Stimulated activated naive B cell treated with anti-CD40 and anti-IgM and Interleukin-4, amounts not matched to agents 10 μg/mL and 1 μg/mL and 100 μg/mL, for 72 hours (primary cell): ENCODE measurements at places on chromosomes 2 and 18.

- H3K4me3 ChIP-seq, result peak overlapping the region; percentile 65
- H3K27me3 ChIP-seq, result no peaks in the 10 kb centered on the region
- DNase-seq, result no peak
- peak overlapping the region; percentile 65 for H3K27ac ChIP-seq
These were observed 85.6 kb downstream of the IKZF2 start for GRCh38 chr2:213065583-213066442.

GRCh38 chr2:40038646-40039045, 259.6 kb upstream of the THUMPD2 start:
- peaks cover 8% of the 10 kb centered on the region for H3K4me1 ChIP-seq
- no peaks in the 10 kb centered on the region for H3K36me3 ChIP-seq
- H3K27ac ChIP-seq, result no peak overlapping the region
- H3K27me3 ChIP-seq, result no peaks in the 10 kb centered on the region
- H3K4me3 ChIP-seq, result no peak overlapping the region
- DNase-seq, result no peak

GRCh38 chr2:188245230-188245629, 46.4 kb upstream of the GULP1 start:
- no peaks in the 10 kb centered on the region for H3K27me3 ChIP-seq
- no peaks in the 10 kb centered on the region for H3K4me1 ChIP-seq
- no peak overlapping the region for H3K4me3 ChIP-seq
- no peaks in the 10 kb centered on the region for H3K36me3 ChIP-seq
- no peak for DNase-seq

DNA sequence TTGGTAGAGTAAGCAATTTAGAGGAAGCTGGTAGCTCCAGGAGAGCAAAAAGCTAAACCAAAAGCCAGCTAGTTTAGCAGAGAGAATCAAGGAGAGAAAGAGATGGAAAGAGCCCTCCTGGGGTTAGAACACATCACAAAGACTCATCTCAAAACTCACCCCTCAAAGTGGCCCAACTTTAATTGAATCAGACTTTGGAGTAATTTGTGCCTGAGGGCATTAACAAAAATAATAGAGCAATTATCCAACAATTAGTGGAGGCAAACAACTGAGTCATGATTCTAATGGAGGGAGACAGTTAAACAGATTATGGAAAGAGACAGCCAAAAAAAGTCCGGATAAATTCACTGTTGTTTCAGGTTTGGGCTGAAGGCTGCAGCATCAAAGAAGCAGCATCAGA, 417.4 kb downstream of the KCNJ3 start:
- DNase-seq, result no peak
- no peaks in the 10 kb centered on the region for H3K36me3 ChIP-seq
- no peak overlapping the region for H3K4me3 ChIP-seq
- H3K4me1 ChIP-seq, result no peaks in the 10 kb centered on the region

- H3K36me3 ChIP-seq, result no peaks in the 10 kb centered on the region
- no peak overlapping the region for H3K4me3 ChIP-seq
- H3K27ac ChIP-seq, result no peak overlapping the region
- DNase-seq, result no peak
- peaks cover 10% of the 10 kb centered on the region for H3K27me3 ChIP-seq
- H3K4me1 ChIP-seq, result peaks cover 11% of the 10 kb centered on the region
These were observed 6.0 kb downstream of the CAVIN2 start for GRCh38 chr2:191840921-191841320.

- H3K4me3 ChIP-seq, result no peak overlapping the region
- no peaks in the 10 kb centered on the region for H3K4me1 ChIP-seq
- no peak overlapping the region for H3K27ac ChIP-seq
- no peak for DNase-seq
These were observed 80.3 kb upstream of the SLC35G4 start for GRCh38 chr18:11529081-11529480.

DNA sequence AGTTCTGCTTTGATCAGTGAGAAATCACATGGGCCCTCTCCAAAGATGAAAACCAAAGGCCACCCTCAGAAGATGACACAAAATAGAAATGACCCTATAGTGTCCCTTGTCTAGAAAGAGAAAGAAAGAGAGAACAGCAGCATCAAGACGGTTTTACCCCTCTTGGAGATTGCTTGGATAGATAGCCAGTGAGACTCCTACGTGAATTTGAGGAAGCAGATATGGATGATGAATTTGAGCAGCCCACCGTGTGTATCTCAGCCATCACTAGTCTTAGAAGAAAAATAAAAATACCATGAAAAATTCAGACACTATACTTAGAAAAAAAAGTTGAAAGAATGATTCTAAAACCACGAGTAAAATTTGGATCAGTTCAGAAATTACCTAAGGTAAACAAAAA, 329.1 kb upstream of the CNTNAP5 start:
- H3K4me3 ChIP-seq, result no peak overlapping the region
- no peaks in the 10 kb centered on the region for H3K4me1 ChIP-seq
- no peak overlapping the region for H3K27ac ChIP-seq
- DNase-seq, result no peak
- no peaks in the 10 kb centered on the region for H3K27me3 ChIP-seq
- H3K36me3 ChIP-seq, result no peaks in the 10 kb centered on the region

GRCh38 chr2:155633060-155633839, 699.3 kb downstream of the NR4A2 start:
- H3K4me3 ChIP-seq, result no peak overlapping the region
- H3K36me3 ChIP-seq, result no peaks in the 10 kb centered on the region
- no peak for DNase-seq
- no peaks in the 10 kb centered on the region for H3K27me3 ChIP-seq
- H3K27ac ChIP-seq, result no peak overlapping the region

DNA sequence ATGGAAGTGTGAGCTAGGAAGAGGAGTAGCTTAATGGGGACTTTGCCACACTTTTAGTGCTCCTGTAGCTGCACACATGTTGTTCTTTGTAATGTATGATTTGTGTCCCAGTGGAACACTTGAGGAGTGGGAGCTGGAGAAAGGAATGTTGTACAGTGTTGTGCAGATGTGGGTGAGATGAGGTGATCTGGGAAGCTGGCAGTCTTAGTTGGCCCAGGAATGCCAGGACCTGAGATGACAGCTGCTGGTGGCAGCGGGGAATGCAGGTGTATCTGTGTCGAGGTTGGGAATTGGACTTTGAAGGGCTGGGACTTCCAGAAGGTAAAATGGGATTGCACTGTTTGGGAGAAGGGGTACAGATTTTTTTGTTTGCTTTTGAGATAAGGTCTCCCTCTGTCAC, 23.6 kb downstream of the NEDD4L start:
- no peaks in the 10 kb centered on the region for H3K36me3 ChIP-seq
- no peak for DNase-seq
- no peak overlapping the region for H3K4me3 ChIP-seq
- H3K27me3 ChIP-seq, result no peaks in the 10 kb centered on the region
- no peak overlapping the region for H3K27ac ChIP-seq

DNA sequence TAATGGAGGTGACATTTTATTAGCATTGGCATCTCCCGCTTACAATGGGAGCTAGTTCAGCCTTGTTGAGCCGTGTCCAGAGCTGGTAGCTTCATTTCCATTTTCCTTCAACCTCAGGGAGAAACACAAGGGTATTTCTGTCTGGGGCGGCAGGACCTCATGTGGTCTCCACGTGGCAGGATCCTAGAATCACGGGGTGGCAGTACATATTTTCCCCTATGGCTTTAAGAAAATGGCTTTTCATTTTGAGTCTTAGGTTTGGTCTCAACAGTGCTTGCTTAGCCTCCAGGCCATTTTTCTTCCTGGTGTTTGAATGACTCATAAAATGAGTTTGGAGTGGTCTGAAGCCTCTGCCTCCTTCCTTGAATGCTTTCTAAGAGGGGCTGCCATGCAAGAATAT, 20.3 kb downstream of the CABLES1 start:
- no peak for DNase-seq
- H3K4me3 ChIP-seq, result no peak overlapping the region
- H3K36me3 ChIP-seq, result peaks cover 4% of the 10 kb centered on the region
- H3K4me1 ChIP-seq, result peaks cover 1% of the 10 kb centered on the region
- H3K27ac ChIP-seq, result no peak overlapping the region
